Dorsolateral prefrontal cortex (tissue), 122 donors: ENCODE measurements at places on chromosomes 12 and 14.

DNA sequence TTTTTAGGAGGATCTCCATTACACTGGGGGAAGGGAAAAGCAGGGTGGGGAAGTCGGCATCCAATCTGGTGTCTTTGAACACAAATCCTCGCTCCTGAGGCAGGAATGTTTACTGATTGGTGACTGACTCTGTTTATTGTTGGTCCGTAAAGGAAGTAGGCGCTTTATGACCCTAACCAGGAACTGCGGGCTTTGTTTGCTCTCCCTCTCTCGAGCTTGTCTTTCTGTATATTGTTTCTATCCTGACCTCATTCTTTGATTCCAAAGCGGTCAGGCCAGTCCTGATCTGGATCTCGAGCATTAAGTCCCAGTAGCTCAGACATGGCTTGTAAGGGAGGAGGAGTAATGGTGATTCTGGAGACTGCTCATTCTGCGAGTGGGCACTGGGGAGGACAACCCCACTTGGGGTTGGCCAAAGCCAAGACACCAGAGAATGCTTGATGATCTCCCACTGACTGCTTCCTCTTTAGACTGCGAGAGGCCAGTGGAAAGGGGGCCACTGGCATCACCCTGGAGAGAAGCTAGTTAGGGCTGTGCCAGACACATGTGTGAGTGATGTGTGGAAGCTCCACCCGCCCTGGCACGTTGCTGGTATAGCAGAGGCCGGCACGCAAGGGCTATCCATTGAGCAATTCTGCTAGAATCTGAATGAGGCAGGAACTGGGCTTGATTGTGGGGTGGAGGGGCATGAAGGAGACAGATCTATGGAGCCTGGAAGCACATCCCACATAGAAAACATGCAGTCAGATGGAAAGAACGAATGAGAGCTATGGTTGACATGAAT, 194.6 kb downstream of the PAX9 start:
- DNase-seq = no peak

DNA sequence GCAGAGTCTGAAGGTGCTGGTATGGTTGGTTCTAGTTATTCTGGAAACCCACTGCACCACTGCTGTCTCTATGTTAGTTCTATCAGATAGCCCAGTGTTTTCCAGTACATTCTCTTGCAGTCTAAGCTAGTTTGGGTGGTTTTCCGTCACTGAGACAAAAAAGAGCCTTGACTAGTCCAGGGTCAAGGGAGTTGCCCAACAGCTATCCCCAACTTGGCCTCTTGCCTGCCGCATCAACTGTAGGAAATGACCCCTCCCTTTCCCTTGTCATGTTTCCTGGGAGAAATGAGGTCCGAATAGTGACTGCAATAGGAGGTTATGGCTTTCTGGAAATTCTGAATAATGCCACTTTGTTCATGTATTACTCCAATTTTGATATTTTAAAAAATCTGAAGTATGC, 160.4 kb downstream of the EFCAB11 start:
- DNase-seq = no peak

GRCh38 chr12:53302903-53303302, 3.4 kb downstream of the MYG1 start:
- DNase-seq = no peak

- peak; percentile 32 for DNase-seq
These were observed 7.6 kb upstream of the RAB21 start for GRCh38 chr12:71746974-71747611.

- no peak for DNase-seq
These were observed 67.9 kb upstream of the LIN7A start for GRCh38 chr12:81005606-81006005.

- DNase-seq = no peak
These were observed 14.1 kb upstream of the SLC25A3 start for GRCh38 chr12:98579347-98579746.

- DNase-seq = no peak
These were observed 15.4 kb upstream of the PIWIL1 start for GRCh38 chr12:130322263-130322662.

DNA sequence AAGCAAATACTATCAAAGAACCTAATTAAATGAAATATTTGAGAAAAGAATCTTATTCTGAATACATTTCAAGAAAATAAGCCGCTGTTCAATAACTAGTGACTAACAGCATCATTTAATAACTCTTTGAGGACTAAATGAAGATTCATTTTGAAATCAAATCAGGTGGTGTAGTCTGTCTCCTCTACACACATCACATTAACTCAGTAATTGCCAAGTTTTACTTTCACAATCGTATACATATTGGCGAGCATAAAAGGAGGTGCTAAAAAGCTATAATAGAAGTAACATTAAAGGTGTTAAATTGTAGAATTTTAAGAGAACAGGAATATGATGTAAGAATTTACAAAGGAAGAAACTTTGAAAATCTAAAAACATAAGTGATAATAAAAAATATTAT, 185.1 kb downstream of the MDGA2 start:
- no peak for DNase-seq

GRCh38 chr12:6894321-6894720, 10.3 kb upstream of the LRRC23 start:
- no peak for DNase-seq

GRCh38 chr12:724194-724855, 28.1 kb upstream of the WNK1 start:
- DNase-seq = no peak

DNA sequence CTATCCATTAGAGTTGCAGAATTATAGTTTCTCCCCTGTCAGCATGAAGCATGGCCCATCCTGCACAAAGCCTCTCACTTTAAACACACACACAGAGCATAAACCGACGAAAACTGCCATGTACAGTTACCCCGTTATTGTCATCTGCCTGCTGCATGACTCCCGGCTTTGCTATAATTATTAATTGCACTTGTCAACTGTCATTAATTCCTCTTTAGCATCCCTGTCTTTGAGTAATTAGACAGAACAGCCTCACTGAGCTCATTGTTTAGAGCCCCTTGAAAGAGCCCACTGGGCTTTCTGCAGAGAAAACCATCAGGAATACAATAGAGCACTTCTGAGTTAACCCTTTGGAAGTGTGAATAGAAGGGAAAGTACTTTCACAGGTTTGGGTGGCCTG, 307.2 kb upstream of the SOX5 start:
- no peak for DNase-seq

GRCh38 chr12:115956659-115957058, 320.8 kb downstream of the MED13L start:
- no peak for DNase-seq

DNA sequence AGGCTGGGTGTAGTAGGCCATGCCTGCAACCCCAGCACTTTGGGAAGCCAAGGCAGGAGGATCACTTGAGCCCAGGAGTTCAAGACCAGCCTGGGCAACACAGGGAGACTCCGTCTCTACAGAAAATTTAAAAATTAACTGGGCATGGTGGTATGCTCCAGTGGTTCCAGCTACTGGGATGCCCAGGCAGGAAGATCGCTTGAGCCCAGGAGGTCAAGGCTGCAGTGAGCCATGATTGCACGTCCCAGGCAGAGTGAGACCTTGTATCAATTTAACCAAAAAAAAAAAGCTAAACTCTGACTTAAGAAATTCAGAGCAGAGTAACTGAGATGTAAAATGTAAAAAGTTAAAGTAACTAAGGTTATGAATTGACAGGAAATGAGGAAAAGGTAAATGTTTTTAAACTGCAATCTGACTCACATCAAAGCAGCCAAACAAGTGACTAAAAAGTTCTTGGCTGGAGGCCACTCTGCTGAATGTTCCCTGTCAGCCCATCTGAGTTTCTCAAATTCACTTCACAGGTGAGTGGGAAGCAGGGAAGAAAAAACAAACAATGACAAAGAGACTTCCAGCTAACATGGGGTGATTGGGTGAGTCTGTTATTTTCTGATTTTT, 21.3 kb downstream of the PRKD1 start:
- no peak for DNase-seq

GRCh38 chr14:30525833-30526232, 33.1 kb upstream of the G2E3 start:
- DNase-seq = no peak

GRCh38 chr14:59177262-59177661, 11.2 kb upstream of the DAAM1 start:
- no peak for DNase-seq

- no peak for DNase-seq
These were observed 990.3 kb downstream of the AACS start for GRCh38 chr12:126055521-126055920.

DNA sequence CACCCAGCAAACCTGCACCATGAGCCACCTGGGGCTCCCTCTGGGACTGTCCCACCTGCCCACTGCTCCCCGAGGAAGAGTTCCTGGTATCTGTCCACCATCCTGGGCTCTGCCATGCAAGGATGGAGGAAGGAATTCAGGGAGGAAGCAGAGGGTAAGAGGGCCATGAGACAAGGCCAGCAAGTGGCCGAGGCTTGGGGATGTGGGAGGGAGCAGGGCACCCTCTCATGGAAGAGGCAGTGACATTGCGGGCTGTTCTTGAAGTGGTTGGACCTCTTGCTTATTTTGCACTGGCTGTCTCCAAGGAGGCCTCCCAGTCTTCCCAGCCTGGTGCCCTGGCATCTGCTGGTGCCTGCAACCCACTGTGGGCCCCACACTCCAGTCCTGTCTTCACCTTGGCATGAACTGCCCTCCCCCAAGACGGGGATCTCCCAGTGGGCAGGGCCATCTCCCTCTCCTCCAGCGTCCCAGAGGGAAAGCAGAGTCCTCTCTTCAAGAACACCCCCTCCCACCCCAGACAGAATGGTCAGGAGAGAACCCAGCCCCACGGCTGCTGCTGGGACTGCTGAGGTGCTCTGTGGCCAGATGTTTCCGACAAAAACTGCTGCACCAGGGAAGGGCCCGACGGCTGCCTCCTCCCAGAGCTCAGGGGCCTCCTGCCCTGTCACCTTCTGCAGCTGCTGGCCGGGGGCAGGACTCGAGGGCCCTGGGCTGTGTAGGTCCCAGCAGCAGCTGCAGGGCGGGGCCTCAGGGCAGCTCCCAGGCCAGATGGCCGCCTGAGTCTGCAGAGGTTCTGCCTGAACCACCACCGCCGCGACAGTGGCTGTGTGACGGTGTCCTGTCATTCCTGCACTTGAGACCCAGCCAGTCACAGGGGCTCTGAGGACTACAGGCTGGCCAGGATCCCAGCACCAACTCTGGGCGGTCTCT, 1.8 kb upstream of the AKT1 start:
- DNase-seq = no peak

DNA sequence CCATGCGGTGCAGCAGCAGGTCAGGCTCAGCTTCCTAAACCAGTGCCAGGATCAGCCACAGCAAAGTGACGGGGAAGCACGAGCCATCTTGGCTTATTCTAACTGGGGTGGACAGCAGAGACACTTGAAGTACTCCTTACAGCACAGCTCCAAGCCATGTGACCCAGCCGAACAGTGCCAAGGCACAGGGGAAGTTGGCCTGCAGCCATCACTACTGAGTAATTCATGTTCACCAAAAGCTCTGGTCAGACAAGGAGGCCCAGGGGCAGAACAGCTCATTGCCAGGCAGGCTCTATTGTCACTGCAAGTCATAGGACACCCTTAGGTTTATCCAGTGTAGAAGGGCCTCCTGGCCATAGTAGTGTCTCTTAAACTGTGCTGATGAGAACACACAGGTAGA, 23.4 kb upstream of the SLC35F4 start:
- peak; percentile 38 for DNase-seq

DNA sequence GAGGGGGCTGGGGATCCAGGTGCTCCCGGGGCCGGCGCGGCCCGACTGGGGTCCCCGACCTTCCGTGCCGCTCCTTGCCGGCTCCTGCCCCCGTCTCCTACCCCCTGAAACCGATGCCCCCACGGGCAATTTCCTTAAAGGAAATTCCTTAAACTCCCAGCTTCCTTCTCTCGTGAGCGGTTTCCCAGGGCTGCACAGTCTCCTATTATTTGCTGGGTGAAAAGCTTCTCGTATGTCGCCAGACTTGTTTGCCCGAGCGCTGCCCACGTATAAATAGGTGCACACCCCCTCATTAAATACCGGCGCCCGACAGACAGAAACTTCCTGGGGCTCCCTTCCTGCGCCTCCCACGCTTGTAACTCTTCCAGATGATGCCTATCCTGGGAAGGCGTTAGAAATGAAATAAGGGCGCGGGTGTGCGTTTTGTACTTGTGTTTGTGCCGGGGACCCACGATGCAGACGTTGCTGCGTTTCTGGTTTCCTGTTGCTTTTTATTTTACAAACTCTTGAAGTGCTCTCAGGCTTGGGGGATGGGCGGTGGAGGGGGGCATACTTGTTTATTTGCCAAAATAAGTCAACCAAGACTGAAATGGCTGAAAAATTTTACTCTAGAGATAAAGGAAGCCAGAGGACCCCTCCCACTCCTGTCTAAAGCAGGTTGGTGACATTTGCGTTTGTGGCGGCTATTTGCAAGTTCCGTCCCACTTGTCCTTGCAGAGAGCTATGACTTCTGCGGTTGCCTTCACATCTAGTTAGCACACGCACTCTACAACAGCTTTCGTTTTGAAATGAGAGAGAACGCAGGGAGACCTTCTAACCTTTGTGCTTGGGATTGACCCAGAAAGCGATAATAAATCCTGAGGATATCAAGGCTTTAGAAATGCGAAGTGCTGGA, 1.0 kb downstream of the HIP1R start:
- DNase-seq = no peak

DNA sequence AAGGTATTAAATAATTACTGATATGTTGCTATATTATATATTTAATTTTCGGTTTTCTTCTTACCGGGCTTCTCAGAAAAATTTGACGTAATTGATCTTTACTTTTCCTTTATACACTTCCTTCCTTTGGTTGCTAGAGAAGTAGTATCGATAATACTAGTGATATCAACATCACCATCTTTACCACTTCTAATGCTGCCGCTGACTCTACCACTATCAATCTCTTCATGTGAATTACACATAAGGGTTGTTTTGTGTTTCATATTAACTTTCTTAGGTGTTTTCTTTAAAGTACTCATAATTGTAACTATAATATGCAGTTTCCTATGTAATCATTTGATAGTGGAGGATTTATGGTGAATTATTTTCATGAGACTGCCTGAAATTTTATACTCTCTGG, 30.9 kb upstream of the KLRF1 start:
- DNase-seq = no peak

GRCh38 chr12:125071456-125071855, 6.2 kb downstream of the AACS start:
- peak; percentile 73 for DNase-seq
